NCI-H1436 (cell line): ENCODE measurements at places on chromosomes 11 and 22.
A peak's percentile ranks its signal among the peaks of the same experiment; 100 is the strongest.

DNA sequence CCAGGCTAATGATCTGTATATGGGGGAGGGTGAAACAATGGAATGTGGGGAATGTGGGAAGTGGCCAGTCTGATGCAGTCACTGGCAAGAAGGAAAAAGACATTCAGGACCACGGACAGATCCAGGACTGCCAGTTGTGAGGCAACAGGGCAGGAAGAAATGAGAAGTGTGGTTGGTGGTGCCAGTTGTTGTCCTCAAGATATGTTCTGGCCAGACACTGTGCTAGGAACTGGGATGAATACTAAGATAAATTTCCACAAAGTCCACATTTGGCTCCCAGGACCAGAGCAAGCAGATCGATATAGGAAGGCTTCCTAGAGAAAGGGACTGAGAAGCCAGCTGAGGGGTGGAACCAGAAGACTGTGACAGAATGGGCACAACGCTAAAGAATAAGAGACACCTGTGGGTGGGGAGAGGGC, 6.8 kb upstream of the TPBGL start:
- DNase-seq, result no peak

- DNase-seq, result no peak
These were observed 40.2 kb upstream of the MMP12 start for GRCh38 chr11:102915044-102915375.

DNA sequence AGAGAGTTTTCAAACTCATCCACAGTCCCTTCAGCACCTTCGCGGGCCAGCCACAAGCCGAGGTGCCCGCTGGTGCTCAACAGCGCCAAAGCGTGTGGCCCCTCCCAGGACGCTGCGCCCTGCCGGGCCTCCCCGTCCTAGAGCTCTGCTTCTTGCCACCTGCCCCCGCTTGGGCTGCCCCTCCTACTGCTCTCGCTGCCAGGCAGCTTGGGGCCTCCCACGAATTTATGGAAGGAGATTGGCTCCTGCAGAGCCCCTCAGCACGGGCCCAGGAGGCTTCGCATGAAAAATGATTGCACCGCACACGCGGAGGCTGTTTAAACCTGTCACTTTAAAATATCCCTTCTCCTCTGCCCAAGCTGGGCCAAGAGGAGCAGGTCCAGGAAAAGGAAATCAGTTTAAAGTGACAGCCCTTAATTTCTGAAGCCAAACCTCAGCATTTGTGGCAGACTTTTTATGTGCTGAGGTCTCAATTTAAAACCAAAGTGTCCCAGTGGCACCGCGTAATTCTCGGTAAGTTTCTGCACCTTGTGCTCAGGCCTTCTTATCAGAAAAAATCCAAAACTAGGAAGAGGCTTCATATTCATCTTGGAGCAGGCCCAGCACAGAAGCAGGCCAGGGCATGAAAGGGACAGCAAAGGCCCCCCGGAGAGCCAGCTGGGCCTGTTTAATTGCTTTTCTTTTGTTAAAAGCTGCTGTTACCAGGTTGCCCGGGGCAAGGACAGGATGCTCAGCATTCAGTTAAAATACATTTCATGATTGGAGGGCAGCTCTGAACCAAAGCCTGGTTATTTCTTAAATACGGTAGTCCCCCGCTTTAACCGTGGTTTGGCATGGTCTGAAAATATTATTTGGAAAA, 303.6 kb downstream of the OPCML start:
- DNase-seq, result no peak

DNA sequence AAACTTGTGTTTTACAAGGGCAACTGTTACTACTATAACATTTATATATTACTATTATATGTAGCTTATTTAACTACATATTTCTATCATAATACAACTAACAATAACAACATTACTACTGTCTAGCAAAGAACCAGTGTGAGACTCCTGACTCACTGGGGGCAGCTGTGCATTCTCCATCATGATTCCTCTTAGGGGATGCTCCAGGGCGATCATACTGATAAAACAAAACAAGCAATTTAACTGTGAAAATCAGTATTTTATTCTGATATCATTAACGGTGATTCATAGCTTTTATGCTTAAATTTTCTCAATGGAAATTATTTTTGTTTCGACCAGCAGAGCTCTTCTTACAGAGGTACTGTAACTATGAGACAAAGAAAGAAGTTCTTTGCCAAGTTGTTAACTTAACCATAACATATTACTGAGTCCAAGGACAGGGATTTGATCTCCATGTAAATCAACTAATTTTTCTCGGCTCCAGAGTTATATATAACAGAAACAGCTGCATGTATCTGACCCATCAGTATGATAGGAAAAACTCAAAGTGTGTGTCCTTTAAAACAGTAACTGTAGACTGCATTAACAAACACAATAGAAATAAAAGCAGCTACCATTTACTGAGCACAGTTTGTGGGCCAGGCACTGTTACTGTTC, 24.8 kb upstream of the FNBP4 start:
- no peak for DNase-seq

DNA sequence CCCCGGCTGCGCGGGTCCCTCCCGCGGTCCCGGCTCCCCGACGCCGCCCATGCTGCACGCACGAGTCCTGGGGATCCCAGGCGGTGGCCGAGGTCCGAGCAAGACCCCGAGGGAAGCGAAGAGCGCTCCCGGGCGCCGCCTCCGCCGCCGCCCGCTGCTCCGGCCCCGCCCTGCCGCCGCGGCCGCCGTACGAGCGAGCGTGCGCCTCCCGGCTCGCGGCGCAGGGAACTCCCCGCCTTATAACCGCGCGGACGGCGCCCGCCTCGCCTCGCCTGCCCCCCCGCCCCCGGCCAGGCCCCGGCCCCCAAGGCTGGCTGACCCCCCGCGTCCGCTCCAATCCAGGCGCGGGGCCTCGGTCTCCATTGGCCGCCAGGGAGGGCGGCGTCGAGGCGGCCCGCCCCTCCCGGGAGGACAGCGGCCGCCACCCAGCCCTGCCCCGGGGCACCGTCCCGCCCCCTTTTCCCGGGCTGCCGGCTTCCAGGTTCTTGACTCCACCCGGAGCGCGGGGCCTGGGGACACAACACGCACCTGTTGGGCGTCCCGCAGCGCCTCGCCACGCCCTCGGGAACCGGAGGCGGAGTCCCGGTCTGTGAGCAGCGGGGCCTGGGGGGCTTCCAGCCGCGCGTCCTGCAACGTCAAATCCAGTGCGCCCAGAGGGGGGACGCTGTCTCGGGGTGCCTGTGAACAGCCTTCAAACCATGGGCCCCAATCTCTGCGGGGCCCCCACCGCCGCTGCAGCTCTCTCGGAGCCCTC, at the start of gene FADS3:
Gene FADS3 (minus strand): TSS at position 215 of the 754 bp plus-strand sequence. CDS start 164 bp downstream, at position 51.
- DNase-seq, result peak; percentile 65

DNA sequence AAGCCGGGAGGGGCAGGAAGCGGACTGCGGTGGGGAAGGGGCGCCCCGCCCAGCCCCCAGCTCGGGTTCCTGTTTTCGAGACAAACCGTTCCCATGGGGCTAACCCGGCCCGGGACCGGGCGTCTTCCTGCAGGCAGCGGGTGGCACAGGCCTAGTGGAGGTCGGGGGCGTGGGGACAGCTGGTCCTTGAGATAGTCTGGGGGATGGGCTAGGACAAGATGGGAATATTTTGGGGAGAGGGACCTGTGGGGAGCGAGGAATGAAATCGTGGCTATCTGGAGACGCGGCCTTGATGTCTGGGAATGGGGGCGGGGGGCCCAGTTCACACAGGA, 1.2 kb upstream of the RASGRP2 start:
- no peak for DNase-seq

DNA sequence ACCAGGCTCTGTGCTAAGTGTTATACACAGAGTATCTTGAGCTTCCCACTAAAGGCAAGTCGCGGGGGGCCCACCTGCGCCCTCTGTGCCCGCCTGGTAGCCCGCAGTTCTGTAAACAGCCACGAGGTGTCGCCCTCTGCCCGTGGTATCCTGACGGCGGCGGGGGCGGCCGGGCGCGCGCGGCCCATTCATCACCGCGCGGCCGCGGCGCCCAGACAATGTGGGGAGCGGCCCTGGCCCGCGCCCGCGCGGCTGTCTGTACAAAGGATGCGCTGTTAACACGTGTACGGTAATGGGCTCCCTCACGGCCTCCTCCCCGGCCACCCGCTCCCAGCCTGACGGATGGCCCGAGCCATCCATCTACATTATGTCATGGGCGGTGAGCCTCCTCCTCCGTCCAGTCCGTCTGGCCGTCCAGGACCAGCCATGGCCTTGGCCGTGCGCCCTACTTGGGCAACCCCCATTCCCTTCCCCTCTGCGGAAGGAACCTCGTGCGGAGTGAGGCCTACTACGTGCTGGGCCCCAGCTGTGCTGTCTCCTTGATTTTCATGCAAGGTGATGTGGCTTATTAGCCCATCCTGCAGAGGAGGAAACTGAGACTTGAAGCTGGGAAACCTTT, 99.4 kb downstream of the MIAT start:
- no peak for DNase-seq

GRCh38 chr22:17247832-17248231, 28.6 kb upstream of the ADA2 start:
- DNase-seq, result no peak

- no peak for DNase-seq
These were observed 5.4 kb upstream of the NDUFS8 start for GRCh38 chr11:68025047-68025446.

GRCh38 chr22:26205494-26205893, 36.2 kb downstream of the SEZ6L start:
- no peak for DNase-seq

GRCh38 chr22:41917903-41918791, 3.3 kb upstream of the SHISA8 start:
- peak; percentile 10 for DNase-seq

GRCh38 chr11:65505466-65506289, 6.8 kb downstream of the MALAT1 start:
- DNase-seq, result no peak

DNA sequence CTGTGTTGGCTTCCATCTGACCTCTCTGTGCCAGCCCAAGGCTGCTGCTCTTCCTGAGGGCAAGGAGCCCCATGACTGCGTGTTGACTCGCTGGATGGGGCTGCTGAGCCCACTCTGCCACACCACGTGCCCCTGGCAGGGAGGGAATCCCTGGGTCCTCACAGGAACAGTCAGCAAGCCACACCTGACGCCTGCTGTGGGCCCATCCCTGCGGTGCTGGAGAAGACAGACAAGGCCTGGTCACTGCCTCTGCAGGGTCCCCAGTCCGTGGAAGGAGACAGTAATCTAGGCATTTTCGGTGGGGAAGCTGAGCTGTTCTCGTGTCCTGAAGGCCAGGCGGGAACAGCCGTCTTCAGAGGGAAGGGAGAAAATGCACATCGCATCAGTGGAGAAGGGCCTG, 10.6 kb upstream of the PPP6R3 start:
- DNase-seq, result no peak

GRCh38 chr11:126319374-126319740, 15.5 kb downstream of the DCPS start:
- no peak for DNase-seq

DNA sequence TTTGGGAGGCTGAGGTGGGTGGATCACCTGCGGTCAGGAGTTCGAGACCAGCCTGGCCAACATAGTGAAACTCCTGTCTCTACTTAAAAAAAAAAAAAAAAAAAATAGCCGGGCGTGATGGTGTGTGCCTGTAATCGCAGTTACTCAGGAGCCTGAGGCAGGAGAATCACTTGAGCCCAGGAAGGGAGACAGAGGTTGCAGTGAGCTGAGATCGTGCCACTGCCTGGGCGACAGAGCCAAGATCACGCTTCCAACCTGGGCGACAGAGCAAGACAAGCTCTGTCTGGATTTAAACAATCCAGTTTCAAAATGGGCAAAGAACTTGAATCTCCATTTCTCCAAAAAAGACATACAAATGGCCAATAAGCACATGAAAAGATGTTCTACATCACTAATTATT, 12.5 kb downstream of the LMO2 start:
- no peak for DNase-seq

DNA sequence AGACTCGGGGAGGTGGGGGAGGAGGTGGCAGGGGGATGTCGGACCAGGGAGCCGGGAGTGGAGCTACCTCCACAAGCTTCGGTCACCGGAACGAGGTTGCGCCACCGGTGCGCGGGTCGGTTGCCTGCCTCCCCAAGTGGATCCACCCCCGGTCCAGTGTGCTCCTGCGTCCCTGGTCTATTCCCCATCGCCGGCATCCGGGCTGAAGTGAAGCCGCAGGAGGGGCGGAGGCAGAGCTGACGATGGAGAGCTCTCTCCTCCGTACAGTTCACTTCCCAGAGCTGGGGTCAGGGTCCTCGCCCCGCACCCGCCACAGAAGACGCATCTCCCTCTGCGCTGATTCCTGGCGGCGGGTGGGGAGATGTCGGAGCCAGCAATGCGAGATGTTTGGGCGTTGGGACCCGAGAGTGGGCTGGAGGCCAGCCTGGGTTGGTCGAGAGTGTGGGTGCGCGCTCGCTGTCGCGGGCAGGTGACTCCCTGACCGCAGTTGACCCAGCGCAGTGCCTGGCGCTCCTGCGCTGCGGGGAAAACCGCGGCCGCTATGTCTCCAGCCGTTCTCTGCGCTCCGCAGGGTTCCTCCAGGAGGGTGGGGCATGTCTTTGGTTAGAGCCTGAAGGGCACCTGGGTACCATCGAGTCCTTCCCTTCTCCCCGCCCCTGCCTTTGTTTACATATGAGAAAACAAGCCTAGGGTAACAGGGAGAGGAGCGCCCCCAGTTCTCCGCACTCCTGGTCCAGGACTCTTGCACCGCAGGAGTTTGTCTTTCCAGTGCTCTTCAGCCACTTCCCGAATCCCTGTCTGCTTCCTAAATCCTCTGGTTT, 1.7 kb downstream of the C11orf96 start:
- no peak for DNase-seq

GRCh38 chr11:36195496-36196354, 93.5 kb downstream of the COMMD9 start:
- no peak for DNase-seq

DNA sequence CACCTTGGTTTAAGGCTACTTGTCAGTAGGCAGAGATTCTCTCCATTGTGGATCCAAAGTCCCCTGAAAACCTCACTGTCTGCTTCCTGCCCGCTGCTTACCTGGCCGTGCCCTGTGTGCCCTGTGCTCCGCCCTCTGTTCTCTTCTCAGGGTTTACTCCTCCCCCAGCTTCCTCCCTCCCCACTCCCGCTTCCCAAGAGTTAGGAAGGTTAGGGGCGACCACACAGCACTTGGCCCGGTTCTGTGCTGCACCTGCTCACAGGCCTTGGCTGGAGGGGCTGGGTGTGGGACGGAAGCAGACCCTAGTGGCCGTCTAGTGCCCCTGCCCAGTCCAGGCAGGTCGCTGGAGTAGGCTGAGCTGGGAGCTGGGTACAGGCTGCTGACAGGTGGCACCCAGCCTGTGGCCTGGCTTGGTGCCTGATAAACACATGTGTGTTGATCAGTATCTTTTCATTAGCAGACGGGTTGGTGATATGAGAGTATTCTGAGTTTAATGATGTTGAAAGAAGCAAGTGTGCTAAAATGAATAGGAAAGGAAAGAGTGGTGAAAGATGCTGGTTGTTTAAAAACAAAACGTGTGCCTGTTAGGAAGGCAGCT, 40.5 kb downstream of the GRAMD4 start:
- peak; percentile 23 for DNase-seq
